AG08395 (cell line): ENCODE measurements at places on chromosomes 12 and 14.

DNA sequence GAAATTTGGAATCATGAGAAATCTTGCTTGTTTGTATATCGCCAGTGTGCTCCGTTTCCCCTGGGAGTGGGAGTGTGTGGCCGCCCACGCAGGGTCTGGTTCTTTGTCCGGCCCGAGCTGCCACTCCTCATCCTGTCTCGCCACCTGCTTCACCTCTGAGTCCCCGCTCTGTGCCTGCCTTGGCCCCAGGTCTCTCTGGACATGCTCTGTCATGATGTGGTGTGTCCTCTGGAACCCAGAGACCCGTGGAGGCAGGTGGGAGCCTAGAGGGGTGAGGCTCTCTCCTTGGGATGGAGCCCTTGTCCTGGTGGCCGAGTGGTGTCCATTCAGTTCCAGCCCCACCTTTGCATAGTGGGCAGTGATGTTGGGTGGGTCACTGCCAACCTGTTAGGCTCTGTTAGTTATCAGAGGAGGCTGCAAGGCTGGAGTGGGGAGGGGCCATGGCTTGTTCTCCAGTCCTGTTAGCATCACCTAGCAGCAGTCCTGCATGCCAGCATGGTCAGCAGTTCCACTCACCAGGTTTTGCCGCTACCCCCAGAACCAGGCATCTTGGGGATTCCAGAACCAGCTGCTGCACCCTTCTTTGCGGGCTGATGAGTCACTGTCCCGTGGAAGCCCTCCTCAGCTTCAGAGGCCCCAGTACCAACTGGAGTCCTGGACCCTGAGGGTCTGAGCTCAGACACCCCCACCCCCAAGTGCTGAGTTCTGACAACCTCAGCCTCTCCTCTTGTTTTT is 76.5 kb downstream of the EP400 start:
- no peak for DNase-seq

DNA sequence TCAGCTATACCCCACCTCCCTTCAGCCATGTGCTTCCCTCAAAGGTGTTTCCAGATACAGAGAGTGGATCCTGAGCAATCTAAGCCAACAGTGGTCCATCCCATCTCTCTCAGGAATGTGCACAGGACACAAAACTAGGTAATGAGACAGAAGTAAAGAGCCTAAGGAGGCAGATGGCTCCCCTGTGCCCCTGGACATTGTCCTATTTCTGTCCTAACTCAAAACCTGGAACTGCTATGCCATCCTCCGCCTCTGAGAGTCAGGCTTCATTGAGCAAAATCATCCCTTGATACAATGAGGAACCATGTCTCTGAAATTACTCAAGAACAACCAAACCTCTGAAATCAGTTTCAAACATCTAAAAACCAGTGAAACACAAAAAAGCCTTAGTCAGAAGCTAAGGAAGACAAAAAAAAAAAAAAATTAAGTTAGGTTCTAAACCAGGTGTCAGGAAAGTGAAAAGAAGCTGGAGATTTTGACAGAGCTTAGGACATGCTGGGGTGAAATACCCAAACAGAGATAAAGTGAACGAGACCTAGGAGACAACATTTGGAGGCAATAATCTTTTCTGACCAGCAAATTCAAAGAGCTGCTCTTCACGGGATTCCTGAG is 200.3 kb upstream of the PLEKHG7 start:
- no peak for DNase-seq

DNA sequence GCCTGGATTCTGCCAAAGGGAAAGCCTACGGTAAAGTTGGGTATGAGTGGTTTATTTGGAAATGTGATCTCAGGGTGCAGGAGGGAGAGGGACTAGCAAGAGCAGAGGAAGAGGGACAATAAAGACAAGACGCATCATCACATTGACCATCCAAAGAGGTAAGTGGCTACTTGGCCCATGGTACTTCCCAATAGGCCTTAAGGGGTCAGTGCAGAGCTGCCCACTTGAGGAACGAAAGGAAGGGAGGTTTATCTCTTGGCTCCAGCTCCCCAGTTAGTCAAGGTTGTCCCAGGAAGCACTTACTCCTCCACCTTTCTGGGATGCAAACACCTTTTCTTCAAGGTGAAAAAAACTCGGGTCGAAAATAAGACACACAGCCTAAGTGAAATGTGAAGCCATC is 323.9 kb downstream of the TMEM132D start:
- no peak for DNase-seq

- no peak for DNase-seq
Measured at GRCh38 chr12:119512772-119513497, 80.6 kb upstream of the TMEM233 start.

- no peak for DNase-seq
Measured at GRCh38 chr12:80622271-80622670, 85.2 kb upstream of the MYF6 start.

DNA sequence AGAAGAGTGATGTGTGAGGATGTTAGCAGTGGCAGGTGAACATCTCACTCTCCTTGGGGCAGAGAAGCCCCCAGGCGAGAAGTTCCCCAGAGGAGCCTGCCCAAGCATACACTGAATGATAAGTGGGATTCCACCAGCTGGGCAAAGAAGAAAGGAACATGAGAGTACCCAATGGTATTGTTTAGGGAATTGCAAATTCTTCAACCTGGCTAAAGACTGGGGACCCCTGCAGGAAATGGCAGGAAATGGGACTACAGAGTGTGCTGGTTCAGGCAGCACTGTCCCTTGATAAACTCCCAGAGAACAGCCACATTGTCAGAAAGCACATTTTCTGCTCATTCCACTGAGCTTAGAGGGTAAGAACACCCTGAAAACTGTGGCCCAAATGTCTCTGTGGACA is 121.3 kb downstream of the RPS29 start:
- no peak for DNase-seq

- peak; percentile 77 for DNase-seq
Measured at GRCh38 chr12:124236625-124237031, 58.3 kb upstream of the RFLNA start.

- DNase-seq = no peak
Measured at GRCh38 chr14:104292084-104292970, 153.9 kb downstream of the KIF26A start.

DNA sequence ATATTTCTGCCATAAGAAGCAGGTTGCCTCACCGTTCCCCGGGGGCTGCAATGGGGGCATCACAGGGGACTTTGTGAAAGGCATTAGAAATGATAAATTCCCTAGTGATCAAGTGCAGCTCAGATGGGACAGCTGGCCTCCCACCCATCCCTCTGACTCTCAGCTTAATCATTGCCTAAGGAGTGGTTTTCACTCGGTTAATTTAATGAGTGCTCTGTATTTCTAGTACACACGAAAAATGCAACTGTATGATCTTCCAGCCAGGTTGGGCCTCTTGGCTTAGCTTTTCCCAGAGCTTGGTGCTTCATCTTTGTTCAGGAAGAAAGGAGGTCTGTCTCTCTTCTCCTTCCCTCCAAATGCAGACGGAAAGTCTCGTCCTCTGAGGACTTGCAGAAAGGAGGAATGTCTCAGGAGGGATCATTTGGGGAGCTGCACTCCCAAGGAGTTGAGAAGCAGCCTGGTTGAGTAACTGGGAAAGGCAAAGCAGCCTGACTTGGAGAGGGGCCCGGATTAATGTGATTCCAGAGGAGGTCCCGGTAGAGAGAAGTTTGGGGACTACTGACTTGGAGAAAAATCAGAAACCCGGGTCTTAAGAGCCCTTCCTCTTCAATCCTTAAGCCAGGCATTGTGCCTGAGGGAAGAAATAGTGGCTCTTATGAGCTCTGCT is 7.2 kb downstream of the CD9 start:
- no peak for DNase-seq

DNA sequence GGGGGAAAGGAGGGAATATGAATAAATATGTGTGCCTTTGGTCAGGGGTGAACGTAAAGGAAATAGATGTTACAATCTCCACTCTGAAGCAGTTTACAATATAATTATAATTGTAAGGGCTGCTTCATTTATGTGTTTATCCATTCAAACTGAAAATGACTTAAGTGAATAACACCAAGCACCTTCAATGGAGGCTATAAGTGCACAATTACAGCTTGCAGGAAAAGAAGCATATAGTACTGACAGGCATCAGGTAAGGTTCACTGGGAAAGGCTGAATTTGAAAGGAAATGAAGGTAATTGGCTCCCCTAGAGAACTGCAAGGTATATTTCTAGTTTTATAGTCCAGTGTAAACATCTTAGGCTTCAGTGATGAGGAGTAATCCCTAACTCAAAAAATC is 192.7 kb downstream of the STXBP6 start:
- no peak for DNase-seq

DNA sequence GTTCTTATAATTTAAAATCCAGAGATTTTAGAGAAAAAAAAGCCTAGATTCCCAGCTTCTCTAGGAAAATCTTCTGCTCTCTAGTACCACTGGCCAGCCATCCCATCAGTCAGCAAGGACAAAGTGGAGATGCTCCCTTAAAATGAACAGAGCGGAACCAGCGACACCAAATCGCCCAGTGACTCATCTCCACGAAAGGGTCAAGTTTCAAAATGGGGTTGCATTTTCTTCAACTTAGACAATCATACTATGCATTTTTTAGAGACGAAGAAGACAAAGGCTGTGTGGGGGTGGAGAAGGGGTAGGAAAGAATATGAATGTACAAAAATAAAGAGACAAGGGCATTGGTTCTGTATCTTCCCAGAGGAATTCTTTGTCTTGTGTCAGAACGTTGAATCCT is 212.0 kb downstream of the SLC15A4 start:
- DNase-seq = no peak

GRCh38 chr14:53538316-53538881 is 385.3 kb upstream of the DDHD1 start:
- no peak for DNase-seq

DNA sequence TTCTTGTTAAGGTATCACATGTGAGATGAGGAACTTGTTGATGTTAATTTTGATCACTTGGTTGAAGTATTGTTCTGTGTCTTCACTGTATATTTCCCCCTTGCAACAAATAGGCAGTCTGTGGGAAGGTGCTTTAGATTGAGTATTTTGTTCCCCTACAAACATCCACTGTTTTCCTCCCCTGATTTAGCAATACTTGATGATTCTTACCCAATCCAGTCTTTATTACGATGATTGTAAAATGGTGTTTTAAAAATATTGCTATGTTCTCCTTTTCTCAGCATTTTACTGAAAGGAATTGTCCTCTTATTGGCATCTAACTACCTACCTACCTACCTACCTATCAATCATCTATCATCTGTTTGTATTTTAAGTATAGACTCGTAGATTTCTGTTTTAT is 66.3 kb downstream of the ETNK1 start:
- DNase-seq = no peak

- DNase-seq = peak; percentile 79
Measured at GRCh38 chr14:22886500-22887259, 3.7 kb downstream of the REM2 start.

DNA sequence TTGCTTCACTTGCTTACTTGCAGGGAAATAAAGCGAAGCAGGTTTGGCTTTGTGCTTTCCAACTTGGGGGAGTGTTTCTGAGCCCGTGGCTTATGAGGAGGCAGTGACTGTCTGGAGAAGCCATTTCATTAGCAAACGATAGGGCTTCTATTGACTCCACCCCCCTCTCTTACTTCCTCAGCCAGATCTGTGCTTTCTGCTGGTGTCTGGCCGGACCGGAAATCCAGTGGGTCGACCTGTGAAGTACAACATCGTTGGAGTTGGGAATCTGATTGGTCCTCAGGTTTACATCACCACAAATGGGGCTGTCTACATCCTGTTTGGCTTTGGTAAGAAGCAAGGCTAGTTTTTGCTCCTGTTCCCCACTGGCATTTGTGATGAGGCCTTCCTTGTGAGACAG is 22.3 kb downstream of the FAM234B start:
- DNase-seq = no peak

DNA sequence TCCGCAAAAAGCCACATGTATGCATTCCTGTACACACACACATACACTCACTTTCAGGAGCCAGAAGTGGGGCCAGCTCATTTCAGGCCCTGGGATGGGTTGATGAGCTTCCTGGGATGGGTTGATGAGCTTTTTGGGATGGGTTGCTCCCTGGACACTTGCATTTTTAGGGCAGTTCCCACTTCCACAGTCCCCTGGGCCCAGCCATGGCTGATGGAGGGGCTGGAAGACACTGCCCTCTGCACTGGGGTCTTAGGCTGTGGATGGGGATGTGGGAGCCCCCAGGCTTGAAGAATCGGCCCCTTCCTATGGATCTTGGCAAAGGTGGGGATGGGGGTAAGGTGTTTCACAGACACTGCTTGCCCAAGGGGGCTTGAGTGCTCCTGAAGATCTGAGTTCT is 12.7 kb downstream of the ACVRL1 start:
- no peak for DNase-seq

GRCh38 chr12:122024132-122024785 is 2.6 kb downstream of the BCL7A start:
- DNase-seq = no peak

GRCh38 chr14:56088941-56089340 is 29.3 kb upstream of the PELI2 start:
- DNase-seq = no peak

GRCh38 chr14:104871656-104872468 is 6.8 kb downstream of the CEP170B start:
- DNase-seq = no peak

DNA sequence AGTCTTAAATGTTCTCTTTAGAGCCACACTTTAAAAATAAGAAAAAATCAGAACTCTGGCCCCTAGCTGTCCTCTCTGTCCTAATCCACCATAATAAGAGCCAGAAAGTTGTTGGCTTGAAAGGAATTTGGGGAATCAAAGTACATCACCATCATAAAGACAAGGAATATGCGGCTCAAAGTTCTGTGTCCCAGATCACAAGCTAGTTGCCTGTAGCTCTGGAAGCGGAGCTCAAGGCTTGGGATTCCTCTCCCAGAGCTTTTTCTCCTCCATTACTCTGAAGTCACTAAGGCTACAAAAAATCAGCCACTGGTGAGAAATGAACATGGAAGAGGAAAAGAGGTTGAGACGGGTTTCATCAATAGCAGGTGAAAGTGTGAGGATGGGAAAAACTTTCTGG is 6.4 kb downstream of the DPF3 start:
- DNase-seq = no peak

DNA sequence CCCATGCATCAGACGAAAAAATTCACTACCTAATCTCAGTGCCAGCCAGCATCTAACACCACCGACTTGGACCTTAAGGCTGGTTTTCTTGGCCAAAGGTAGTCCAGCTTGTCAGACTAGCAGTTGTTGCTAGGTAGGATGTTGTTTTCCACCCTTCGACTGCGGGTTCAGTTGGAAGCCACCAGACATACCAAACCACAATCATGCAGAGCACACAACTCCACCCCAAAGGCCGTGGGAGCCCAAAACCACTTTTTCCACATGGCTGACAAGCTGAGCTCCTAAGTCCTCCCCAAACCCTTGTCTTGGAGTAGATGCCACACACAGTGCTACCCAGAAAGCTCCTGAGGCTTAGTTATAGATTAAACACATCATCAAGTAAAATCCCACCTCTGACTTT is 46.8 kb downstream of the LRIG3 start:
- DNase-seq = peak; percentile 24

GRCh38 chr12:8018666-8019581 is 13.6 kb upstream of the FOXJ2 start:
- DNase-seq = no peak

DNA sequence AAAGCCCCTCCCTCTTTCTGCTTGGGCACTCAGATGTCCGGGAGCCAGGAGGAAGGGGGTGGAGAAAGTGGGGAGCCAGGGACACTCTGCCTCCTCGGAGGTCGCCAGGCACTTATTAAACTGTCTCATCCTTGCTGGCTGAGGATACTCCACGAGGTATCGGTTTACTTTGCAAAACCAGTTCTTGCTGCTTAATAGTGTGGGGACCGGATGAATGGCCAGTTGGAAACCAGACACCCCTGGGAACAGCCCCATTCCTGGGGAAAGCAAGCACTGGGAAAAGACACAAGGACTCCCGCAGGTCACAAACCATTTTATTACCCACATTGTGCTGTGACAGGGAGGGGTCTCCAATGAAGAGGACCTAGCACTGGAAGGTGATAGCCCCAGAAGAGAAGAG is 34.2 kb downstream of the CCDC88C start:
- DNase-seq = no peak

- no peak for DNase-seq
Measured at GRCh38 chr12:700016-700415, 36.8 kb upstream of the NINJ2 start.
